ENCODE measurements at places on chromosomes 4 and X. TPM values are rescaled to one million over a fixed set of nuclear protein-coding genes. Genes with fewer than 3 reads are reported as not detected.

MAOB gene
- total RNA-seq, result 0.89 TPM

LEF1 gene
- total RNA-seq, result 9.1 TPM

VSIG1 gene
- total RNA-seq, result 0.29 TPM

FANCB gene
- 0.67 TPM for total RNA-seq

DNAAF6 gene
- total RNA-seq, result not detected

TNMD gene
- total RNA-seq, result not detected

USP53 gene
- 30.7 TPM for total RNA-seq
